ENCODE measurements at places on chromosomes 3 and 15.

DNA sequence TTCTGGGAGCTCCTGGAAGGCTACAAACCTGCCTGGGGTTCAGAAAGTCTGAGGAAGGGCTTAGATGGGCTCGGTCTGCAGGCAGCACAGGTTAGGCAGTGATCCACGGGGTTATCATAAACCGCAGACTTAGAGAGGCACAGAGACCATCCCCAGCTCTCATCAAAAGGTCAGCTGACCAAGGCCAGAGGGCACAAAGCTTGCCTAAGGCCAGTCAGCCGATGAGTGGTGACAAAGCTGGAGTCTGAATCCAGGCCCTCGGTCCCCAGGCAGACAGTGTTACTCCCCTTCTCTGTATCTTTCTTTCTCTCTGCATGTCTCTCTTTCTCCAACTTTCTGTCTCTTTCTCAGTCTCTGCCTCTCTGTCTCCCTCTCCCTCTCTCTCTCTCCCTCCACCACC, 56.5 kb downstream of the ADCY5 start:
- no peak for DNase-seq

DNA sequence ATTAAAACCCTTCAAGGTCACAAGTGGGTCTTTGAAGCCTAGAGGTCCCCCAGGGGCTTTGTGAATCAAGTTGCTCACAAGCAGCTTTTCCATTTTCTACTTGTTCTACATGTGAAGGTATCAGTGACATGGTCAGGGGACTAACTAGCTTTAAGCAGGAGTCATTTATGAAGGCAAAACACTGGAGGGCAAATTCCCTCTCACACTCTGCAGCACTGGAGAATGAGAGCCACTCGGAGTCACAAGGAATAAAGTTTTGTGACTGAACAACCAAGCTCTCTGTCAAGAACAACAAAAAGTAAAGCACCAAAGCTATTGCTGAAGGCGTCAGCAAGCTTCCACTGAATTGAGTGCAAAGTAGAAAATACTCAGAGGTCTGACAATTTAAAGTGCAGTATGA, 609.0 kb downstream of the EDEM1 start:
- DNase-seq: no peak

GRCh38 chr3:186917512-186918312, 12.6 kb upstream of the ST6GAL1 start:
- DNase-seq: no peak

GRCh38 chr3:97954228-97954827, 17.9 kb downstream of the RIOX2 start:
- no peak for DNase-seq

GRCh38 chr3:159910991-159911663, 77.5 kb upstream of the IL12A start:
- DNase-seq: no peak

GRCh38 chr3:46405301-46406019, 1.4 kb downstream of the CCR5AS start:
- no peak for DNase-seq

GRCh38 chr3:31721676-31722075, 189.0 kb downstream of the STT3B start:
- DNase-seq: no peak

DNA sequence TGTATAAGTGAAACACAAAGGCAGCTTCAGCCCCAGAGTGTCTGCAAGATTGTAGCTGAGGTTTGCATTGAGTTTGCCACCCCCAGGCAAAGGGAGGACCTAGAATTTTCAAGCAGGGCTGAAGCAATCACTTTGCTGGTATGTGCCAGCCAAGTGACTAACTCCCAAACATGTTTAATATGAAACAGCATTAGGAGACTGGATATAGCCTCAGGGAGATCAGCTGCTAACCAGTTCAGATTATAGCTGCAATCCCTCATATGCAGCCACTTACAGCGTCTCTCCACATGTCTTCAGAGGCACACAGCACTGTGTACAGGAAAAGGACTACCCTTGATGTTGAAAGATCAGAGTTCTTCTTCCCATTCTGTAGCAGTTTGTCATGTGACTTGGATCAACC, 38.4 kb upstream of the PPP2R3A start:
- no peak for DNase-seq

DNA sequence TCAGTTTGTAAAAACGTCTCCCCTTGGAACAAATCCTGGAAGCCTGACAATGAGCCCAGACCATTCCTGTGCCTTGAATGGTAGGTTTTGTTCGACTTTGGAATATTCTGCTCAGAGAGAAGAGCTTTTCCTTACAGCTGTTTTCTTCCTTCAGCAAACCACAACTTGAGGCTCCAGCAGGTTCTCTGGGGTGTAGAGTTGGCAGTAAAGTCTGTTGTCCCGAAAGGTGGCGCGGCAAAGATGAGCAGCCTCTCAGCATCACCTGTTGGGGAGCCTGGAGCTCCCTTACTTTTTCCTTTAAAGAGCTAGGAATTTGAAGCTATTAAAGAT, 65.4 kb downstream of the BOC start:
- DNase-seq: no peak

DNA sequence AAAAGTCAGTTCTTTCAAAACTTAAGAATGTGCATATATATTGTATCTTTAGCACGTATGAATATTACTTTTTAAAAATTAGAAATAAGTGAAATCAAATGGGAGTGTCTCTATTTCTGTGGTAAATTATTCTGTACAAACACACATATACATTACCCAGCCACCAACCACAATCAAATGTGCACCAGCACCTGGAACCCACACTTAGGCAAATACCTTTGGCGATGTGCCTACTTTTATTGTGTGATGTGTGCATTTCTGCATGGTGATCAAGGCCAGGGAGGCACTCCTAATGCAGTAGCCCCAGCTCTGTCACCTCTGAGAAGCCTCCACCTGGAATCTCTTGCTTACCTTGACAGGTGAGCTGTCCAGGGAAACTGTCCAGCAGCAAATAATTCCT, 76.9 kb downstream of the PIK3R4 start:
- no peak for DNase-seq
